ENCODE measurements at places on chromosomes 7 and 10.
A peak's percentile ranks its signal among the peaks of the same experiment; 100 is the strongest.

DNA sequence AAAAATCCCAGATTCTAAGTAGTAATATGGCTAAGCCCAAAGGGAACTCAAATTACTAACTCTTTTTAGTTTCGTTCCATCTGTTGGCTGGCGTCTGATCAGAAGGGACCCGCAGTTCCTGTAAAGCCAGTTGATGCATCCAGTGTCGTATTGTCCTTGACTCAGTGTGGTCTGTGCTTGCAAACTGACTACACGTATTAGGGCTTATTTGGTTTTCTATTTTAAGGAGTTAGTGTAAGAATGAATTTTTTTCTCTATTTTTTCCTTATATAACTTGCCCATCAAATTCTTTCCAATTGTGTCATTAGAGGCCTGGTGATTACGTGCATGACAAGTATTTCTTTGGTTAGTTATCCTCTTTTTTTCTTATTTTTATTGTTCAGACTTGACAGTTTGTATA, 9.7 kb downstream of the ABCA13 start:
- DNase-seq, result no peak

DNA sequence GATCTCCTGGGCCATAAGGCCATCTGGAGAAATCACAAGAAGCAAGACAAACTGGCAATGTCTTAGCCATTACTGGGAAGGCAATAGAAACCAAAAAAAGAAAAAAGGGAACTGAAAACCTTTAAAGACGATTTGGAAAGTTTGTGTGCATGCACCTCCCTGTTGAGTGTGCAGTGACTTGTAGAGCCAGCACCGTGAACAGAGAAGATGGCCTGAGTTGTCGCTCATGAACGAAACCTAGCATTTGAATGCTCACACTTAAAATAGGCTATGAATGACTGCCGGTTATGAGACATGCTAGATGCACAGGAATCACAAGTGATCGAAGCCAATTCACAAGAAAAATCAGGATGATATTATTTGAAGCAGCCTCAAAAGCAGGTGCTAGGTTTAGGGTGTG, 151.3 kb upstream of the ADO start:
- DNase-seq, result peak; percentile 95

DNA sequence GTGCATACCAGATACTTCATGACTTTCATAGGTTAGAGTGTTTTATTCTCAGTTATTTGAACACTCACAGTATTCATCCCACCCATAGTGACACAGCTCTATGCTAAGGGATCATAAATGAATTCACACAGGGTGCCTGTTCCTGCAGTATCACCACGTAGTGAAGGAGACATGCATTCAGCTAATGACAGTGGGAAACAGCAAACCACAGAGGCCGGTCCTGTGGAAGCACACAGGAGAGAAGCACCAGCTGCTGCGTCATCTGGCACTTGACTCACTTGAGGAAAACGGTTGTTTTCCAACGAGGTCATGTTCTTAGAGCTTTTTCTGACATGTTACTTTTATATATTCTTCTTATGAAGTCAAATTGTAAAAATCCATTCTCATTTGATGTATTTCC, 73.0 kb downstream of the UBE3C start:
- no peak for DNase-seq

- no peak for DNase-seq
Observed at GRCh38 chr7:117169907-117170306, 153.0 kb downstream of the WNT2 start.

DNA sequence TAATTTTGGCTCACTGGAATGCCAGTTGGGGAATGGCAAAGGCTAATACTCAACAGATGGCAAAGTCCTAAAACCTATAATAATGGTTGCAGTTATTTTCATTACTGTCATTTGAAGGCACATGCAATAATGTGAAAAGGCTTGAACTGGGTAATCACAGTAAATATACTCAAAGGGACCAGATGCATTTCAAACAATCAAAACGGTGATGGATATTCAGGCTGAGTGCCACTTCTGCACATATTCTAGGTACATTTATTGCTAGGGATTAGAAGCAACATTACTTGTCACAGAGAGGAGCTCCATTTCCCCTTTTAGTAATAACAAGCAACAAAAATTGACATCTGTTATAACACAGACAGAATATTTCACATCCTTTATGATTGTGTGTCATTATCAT, 171.8 kb downstream of the NXPH1 start:
- DNase-seq, result no peak

DNA sequence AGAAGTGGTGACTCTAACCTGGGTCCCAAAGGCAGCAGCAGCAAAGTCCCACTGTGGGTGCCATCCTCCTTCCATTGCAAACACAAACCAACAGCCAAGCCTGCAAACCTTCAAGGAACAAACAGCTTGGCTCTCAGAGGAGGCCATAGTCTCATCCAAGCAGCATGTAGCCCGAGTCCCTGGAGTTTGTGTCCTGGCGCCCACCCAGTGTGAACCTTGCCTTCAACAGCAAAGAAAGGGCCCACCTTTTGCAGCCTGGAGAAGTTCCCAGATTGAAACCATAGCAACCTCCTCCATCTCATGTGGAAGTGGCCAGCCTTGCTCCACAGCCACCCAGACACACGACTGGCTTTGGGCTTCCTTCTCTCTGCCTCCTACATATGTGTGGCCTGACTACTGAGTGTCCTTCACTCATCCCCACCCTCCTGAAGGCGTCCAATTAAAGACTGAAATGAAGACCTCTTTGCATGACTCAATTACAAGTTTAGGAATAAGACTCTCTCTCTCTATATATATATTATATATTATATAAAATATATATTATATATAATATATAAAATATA, 106.1 kb downstream of the C10orf90 start:
- no peak for DNase-seq

DNA sequence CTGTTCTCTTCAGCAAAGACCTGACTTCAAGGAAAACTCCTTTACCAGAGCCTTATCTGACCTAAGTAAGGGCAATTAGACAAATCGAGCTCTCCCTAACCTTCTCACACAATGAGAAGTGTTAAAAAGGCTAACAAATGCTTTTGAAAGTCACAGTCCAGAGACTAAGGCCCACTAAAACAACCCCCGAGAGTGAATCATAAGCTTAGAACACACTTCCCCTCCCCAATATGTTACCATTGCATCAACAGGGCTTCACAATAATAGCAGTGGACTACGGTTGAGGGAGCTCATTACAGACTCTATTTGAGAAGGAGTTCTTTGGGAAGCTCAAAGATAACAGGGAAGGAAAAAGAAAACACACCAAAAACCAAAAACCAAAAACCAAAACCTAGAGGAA, 28.6 kb upstream of the ZEB1 start:
- DNase-seq, result no peak

DNA sequence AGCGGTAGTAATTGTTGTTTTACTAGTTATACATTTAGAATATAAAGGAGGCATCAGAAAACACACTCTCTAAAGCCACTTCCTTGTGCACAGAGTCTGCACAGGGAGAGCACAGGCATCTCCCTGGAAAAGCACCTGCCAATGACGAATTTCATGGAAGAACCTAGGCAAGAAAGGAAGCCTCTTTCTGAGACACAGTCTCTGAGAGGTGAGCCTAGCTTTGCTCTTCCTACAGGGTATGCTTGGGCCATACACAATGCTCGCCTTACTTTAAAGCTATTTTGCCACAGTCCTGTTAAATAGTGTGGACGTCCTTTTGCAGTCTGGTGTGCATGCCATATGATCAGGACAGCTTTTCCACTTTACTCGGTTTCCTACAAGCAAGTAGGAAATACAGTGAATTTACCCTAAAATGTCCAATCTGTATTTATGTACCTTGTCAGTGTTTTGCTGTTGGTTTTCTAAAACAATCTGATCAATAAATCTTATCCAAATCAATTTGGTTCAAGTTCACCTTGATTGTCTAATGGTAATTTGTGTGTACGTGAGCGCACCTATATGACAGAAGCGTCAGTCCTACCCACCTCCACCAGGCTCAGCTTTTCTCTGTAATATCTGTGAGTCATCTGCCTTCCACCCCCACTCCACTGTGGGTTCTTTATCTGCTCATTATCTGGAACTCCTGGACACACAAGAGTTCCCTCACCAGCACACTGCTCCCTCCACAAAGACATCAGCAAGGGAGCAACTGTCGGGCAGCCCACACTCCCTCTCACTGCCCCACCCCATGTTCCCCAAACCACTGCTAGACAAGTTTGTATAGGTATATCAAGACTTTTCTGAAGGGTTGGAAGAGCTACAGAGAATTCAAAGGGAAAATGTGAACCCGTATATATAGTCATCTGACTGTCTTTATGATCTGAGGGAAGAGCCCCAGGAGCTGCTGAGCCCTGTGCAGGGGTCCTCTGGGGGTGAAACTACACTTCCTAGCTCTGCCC, 65.2 kb downstream of the KLHDC10 start:
- DNase-seq, result no peak

DNA sequence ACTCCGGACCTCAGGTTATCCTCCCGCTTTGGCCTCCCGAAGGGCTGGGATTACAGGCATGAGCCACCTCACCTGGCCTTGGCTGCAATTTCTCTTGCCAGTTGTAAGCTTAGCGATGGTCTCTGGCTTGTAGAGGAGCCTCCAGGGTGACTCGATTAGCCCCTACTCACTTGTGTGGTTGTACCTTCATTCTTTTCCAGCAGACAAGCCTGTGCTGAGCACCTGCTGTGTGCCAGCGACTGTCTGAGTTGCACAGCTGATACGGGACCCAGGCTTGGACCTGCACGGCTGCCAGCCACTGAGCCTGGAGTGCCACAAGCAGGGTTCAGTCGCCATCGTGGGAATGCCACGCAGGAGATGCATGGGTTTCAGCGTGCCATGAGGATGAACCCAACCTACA, 42.0 kb upstream of the DNAJB6 start:
- DNase-seq, result no peak

Measured in Karpas-422 (cell line).